Stimulated activated CD4-positive, alpha-beta T cell treated with anti-CD3 and anti-CD28 coated beads, TNF-alpha, amount 100 ng/mL, for 4 hours (primary cell): ENCODE measurements at places on chromosomes 1 and 21.

DNA sequence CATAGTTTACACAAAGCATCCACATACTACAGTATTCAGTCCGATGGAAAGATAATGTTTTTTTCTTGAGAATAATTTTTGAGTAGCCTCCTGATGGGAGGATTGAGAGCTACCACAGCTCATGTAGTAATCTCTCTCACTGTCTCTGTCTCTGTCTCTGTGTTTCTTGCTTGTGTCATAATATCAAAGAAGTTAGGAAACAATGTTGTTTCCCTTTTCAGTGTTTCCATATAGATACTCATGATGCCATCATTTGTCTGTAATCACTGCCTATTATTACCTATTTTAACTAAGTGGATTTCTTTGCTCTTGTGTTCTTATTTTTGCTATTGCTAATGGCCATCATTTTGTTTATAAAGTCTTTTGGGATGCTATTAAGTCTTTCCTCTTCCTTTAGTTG is 367.7 kb downstream of the NEGR1 start:
- no peak for DNase-seq

DNA sequence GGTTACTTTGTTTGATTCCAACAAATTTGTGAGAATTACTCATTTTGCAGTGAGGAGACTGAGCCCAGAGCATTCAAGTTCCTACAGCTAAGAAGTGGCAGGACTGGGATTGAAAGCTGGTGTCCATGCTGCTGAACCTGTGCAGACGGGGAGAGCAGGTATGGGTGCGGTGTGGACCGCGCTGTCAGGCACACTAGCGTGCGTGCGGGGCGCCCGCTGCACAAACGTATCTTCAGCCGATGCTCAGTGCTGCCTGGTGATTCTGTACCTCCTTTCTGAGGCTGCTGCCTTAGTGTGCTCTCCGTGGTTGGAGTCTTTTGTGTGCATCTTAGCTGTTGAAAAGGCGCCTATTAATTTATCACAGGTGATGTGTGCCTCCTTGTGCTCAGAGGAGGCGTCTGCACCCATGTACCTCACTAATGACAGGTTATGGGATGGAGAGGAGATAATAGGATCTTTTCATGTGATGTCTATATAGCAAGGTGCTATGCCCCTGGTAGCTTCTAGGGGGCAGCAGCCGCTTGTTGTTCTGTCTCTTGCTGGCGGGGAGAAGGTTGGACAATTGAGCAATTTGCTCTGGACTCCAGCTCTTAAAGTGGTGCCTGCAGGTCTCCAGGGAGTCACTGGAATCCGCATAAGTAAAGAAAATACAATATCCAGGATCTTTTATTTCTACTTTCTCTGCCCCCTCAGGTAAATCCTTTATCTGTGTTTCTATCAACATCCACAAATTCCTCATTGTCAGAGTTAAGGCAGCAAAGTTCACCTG is 32.5 kb downstream of the PEX14 start:
- peak; percentile 37 for DNase-seq

DNA sequence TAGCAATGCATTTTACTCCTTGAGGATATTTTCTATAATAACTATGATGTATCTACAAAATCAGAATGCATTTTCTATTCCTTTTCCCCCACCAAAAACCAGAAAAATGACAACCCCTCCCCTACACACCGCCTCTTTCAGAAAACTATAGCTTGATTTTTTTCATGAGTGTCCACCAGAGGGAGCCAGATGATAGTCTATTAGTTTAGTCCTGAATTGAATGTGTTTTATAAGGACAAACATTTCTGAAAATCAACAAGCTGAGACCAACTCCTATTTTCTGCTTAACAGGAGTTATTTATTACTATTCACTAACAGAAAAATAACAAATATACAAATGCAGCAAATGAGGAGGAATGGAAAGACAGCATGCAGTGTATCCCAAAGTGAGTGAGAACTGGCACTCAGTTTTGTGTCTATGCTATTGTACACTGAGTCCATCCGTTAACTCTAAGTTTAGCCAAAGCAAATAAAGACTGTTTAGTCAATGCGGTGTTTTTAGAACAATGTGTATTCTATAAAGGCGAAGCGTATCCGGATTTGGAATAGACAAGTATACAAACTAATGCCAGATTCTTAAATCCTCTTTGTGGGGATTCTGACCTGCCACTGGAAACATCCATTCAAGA is 182.6 kb downstream of the VAV3 start:
- DNase-seq, result no peak

- no peak for DNase-seq
These were observed 16.6 kb downstream of the TRIM62 start for GRCh38 chr1:33165209-33165608.

- no peak for DNase-seq
These were observed 2.1 kb downstream of the EVA1B start for GRCh38 chr1:36321119-36321951.

DNA sequence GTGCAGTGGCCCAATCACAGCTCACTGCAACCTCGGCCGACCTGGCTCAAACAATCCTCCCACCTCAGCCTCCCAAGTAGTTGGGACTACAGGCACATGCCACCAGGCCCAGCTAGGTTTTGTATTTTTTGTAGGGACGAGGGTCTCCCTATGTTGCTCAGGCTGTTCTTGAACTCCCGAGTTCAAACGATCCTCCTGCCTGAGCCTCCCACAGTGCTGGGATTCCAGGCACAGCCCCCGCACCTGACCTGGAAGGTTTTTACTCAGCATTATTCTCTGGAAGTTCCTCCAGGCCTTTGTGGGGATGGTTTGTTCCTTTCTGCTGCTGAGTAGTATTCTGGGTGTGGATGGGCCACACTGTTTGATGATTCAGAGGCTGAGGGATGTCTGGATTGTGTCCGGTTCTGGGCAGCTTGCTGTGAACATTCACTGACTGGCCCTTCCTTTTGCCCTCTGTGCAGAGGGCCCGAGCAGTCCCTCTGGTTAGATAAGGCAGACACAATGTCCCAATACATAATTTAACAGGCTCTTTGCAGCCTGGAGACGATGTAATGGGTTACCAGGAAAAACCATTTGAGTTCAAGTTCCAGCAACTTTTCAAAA is 6.0 kb upstream of the TRAPPC10 start:
- no peak for DNase-seq

GRCh38 chr1:54227891-54228310 is 27.9 kb downstream of the MRPL37 start:
- DNase-seq, result no peak

GRCh38 chr1:55203064-55203463 is 12.1 kb downstream of the USP24 start:
- no peak for DNase-seq

DNA sequence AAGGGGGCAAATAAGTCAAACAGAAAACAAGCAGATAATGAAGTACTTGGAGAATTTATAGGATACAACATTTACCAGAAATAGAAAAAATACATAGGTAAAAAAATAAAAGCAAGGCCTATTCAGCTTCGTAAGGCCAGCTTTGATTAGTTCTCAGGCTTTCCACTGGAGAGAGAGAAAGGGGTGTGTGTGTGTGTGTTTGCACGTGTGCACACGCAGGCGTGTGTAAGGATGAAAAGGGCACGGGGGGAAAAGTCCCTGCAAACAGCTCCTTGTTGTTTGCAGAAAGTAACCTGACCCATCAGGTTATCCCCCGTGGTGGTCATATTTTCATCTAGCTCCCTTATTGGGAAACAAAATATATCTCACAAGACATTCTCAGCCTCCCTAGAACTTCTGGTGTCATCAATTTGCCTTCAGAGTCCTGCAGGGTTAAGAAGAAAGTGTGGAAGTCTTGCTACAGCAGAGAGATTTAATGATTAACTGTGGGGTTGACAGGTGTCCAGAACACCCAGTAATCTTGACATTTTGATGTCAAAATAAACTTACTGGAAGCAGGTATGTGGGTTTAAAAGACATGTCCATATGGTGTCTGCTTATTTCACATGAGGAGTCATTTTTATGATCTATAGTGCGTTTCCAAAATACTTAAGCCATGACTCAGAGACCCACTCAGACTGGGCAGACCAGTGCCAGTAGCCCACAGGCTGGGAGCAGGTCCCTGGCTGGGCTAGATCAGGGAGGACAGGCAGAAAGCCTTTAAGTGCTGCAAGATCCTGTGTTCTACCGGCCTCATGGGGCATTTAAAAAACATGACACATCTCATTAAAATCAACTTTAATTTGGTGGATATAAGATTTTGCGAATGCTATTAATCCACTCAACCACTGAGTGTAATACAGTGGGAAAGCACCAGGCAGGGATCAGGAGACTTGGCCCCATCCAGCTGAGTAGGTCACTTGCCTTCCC is 487.6 kb upstream of the CAMK1G start:
- DNase-seq, result no peak

DNA sequence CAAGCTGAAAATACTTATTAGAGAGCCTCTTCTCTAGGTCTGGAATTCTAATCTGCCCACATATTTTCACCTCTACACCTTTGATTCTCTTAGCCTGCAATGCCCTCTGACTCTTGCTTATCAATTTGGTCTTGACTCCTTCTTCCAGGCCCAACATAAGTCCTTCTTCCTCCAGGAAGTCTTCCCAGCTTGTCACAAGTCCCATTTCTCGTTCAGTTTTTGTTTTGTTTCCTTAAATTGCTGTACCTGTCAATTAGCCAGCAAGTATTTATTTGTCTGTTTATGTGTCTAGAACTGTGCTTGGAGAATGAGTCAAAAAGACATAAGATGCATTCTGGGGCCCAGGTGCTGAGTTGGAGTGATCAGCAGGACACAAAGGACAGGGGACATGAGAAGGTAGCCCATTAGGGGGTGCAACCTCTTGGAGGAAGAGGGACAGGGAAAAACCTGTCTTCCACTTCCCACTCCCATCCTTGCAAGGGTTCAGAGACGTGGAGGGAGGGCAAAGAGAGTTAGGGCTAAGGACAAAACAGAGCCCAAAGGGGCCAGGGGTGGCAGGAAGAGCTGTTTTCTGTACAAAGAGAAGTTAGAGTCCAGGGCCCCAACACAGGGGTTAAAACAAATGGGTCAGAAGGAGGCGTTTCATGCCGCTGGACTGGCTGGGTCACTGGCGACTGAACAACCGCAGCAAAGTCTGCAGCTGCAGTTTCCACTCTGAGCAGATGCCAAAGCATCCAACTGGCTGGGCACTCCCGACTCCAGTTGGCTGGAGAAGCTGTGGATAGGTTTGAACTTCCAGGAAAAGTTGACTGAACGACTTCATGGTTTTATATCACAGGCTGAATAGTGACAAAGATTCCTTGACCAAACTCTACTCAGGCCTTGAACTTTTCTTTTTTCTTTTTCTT is 10.7 kb upstream of the CNR2 start:
- no peak for DNase-seq

GRCh38 chr1:107499139-107499744 is 358.4 kb downstream of the NTNG1 start:
- DNase-seq, result no peak

GRCh38 chr1:203368624-203369451 is 17.9 kb upstream of the FMOD start:
- no peak for DNase-seq

GRCh38 chr1:231590453-231591198 is 36.0 kb upstream of the DISC1 start:
- no peak for DNase-seq

DNA sequence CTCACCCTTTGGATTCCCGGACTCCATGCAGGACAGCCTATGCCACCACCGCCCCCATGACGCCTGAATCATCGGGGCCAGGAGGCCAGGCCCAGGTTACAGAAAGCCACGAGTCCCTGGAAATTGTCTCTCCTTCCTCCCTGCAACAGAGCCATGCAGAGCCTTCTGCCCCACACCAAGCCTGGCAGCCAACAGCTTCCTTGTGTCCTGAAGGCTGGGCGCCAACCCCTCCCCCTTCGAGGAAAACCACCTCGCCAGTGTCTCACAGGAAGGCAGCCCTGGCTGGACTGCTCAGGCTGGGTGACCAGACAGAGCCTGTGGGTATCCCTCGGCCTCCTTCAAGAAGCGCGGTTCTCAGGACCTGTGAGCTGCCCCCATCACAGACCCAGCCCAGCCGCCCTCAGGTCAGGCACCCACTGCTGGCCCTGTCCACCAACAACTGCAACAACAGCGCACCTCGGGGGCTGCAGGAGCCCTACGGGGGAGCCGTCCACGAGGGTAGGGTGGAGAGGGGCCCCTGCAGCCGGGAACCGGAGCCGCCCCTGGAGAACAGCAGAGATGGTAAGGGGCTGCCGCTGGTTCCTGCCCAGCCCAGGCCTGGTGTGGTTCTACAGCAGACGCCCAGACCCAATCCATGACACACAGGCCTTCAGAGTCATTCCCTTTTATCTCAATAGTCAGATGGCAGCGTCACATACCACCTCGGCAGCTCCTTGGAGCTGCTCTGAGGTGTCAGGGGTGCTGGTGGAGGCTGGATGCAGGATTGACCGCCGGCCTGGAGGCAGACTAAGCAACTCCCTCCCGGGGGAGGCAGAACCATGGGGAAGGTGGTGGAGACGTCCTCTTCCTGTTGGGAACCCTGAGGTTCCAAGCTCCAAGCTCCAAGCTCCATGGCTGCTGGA is 23.7 kb downstream of the KIAA1614 start:
- DNase-seq, result no peak

DNA sequence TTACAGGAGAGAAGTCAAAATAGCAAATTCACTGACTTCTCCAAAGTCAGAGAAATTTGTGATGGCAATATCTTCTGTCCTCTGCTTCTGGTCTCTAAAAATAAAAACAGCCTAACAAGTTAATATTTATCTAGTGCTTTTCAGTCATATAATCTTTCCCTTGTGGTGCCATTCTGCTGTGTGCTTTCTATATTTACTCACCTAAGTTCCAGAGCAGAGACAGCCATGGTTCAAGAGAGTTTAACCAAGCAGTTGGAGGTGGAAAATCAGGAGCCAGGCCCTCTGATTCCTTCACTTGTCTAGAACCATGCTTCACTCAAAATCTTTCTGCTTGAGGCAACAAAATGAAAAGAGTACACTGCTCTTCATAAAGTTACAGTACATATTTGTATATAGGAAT is 39.3 kb downstream of the BRINP2 start:
- DNase-seq, result no peak

- no peak for DNase-seq
These were observed 70.0 kb downstream of the PLD5 start for GRCh38 chr1:242454262-242455051.

DNA sequence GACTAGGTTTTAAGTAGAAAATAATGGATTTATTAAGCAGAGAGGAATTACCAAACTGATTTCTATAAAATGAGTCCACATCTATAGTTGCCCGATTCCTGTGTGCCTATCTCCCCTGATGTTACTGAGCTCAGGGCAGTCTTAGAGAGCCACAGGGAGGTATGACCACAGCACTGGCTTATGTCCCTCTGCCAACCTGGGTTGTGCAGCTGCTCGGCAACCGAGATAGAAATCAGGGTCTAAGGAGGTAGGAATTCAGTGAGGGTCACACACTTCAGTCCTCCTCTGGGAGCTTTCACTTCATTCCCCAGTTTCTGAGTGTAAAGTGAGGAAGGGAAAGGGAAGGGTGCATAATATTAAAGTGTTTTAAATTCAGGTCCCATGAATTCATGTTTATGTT is 386.8 kb downstream of the KCNH1 start:
- no peak for DNase-seq
